Caki2 (cell line): ENCODE measurements at places on chromosomes 1 and 21. TPM values are rescaled to one million over a fixed set of nuclear protein-coding genes. Genes with fewer than 3 reads are reported as not detected.

SERPINC1 gene
- total RNA-seq = 1.3 TPM in 1 of 2 replicates, not detected in the other

- no peak for DNase-seq
Observed at GRCh38 chr1:27394282-27394658, 1.8 kb downstream of the GPR3 start.

GRCh38 chr1:16091296-16091695, 17.8 kb upstream of the FAM131C start:
- no peak for DNase-seq

DNA sequence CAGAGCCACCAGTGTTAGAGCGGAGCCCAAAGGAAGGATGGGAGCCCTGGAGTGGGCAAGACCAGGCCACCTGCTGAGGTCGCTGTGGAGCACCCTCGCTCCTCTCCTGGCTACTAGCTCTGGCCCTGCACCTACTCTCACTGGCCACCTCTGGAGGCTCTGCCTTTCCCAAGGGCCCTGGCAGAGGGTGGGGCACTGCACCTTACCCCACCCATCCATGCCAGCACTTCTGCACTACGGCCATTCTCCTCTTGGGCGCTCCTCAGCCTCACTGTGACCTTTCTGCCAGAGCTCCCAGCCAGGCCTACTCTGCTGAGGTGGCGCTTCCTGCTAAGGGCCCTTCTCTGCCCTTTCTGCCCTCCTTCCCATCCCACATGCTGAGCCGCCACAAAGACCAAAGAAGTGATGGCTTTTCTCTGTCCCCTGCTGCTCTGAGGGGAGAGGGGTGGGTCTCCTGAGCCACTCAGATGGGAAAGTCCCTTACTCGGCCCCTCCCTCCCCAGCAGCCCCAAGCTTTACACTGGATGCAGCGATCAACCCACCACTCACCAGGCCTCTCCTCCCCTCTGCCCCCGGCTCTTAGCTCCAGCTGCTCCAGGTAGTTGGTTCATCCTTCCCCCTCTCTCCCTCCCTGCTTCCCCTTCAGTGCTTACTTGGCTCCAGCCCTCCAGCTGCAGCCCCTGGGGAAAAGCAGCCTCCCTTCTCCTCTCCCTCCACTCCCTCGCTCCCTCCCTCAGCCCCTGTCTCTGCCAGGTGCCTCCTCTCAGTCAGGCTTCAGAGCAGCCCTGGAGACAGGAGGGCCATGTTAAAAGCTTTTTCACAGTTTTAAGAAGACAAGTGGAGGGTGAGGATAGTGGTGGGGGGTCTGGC, 14.8 kb upstream of the TMEM222 start:
- no peak for DNase-seq

- DNase-seq = peak; percentile 73
Observed at GRCh38 chr1:58870298-58870676, 86.4 kb upstream of the JUN start.

S100A12 gene
- total RNA-seq = not detected in 2 replicates

- DNase-seq = no peak
Observed at GRCh38 chr1:208161005-208161404, 83.2 kb downstream of the PLXNA2 start.

DNA sequence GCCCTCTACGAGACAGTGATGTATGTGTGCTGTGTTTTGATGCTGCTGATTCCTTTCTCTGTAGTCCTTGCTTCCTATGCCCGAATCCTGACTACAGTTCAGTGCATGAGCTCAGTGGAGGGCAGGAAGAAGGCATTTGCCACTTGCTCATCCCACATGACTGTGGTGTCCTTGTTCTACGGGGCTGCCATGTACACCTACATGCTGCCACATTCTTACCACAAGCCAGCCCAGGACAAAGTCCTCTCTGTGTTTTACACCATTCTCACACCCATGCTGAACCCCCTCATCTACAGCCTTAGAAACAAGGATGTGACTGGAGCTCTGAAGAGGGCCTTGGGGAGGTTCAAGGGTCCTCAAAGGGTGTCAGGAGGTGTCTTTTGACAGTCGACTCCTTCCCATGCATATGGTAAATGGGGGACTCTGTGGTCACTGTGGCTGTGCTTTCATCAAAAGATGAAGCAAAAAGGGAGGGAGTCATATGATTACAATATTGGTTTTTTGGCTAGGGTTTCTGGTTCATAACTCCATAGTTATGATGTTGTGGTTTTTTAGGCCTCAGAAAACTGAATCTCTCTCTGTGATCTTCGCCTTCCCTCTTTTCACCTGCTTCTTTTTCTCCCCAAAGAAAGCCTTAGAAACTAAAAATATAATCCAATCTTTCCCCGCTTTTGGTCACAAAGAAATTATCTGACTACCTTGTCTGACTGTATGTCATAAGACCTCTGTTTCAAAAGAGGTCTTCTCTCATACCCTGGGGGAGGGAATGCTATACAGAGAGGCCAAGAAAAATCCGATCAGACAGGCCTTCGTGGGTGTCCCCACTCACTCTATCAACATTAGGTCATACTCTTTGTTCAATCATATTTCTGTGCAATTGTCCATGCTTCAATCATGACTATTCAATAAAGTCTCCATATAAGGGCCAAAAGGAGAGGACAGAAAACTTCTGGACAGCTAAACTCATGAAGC, 4.2 kb downstream of the OR2T1 start:
- no peak for DNase-seq

- DNase-seq = no peak
Observed at GRCh38 chr1:181726320-181727012, 243.1 kb downstream of the CACNA1E start.

DNA sequence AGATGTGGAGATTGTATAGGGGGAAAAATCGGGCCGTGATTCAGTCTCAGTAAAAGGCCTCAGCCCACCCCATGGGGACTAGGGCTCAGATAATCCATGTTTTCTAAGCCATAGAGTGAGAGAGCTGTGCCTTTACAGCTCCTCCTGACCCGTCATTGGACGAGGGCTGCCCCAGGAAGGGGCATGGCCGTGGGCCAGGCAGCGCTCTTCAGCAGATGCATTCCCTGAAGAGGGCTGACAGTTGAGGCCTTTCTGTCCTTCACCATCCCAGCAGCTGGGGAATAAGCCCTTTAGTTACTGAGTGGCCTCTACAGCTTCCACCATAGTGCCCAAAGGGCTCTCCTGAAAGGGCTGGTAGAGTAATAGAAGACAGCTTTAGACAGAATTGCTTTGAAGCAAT, 57.2 kb downstream of the ST3GAL3 start:
- DNase-seq = no peak

- DNase-seq = no peak
Observed at GRCh38 chr1:20682571-20683236, 21.5 kb upstream of the DDOST start.

DNA sequence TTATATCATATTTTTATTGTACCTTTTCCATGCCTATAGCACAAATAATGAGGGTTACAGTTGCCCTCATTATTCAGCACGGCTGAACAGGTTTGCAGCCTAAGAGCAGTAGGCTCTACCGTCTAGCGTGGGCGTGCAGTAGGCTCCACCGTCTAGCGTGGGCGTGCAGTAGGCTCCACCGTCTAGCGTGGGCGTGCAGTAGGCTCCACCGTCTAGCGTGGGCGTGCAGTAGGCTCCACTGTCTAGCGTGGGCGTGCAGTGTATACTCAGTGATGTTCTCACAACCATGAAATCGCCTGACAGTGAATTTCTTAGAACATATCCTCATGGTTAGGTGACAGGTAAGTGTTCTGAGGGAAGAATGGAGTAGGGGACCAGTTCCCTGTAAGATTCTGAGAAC, 84.9 kb downstream of the DYRK1A start:
- DNase-seq = no peak

DNA sequence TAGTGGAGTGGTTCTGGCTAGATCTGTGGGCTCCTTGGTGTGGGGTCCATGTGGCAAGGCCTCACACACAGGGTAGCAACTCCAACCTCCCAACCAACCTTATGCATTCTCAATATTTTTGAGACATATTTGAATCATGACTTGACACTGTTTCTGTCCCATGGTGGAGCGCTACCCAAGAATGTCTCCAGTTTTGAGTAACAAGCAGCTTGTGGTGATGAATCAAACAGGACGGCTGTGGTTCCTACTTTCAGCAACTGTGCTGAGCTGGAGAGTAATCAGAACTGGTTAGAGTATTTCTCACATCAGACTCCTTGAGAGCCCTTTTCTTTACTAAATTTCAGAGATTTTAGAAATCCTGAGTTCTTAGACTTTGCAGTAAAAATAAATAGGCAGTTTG, 3.1 kb downstream of the LCE3D start:
- DNase-seq = no peak

- DNase-seq = no peak
Observed at GRCh38 chr1:113981962-113982931, 3.0 kb downstream of the OLFML3 start.

TDRD10 gene
- total RNA-seq = not detected in 2 replicates

CCDC30 gene
- 0.17 and 2.6 TPM in 2 replicates for total RNA-seq

GRCh38 chr21:41877901-41878830, 978 bp downstream of the PRDM15 start:
- DNase-seq = peak; percentile 34

- DNase-seq = no peak
Observed at GRCh38 chr1:162631546-162632191, 595 bp upstream of the DDR2 start.

EDN2 gene
- total RNA-seq = 6.1 and 8.9 TPM in 2 replicates

TMEM269 gene
- 0.10 TPM in 1 of 2 replicates, not detected in the other for total RNA-seq

TSPEAR gene
- not detected in 2 replicates for total RNA-seq

SPOCD1 gene
- 0.93 and 4.4 TPM in 2 replicates for total RNA-seq

CDCP2 gene
- not detected in 2 replicates for total RNA-seq

DNA sequence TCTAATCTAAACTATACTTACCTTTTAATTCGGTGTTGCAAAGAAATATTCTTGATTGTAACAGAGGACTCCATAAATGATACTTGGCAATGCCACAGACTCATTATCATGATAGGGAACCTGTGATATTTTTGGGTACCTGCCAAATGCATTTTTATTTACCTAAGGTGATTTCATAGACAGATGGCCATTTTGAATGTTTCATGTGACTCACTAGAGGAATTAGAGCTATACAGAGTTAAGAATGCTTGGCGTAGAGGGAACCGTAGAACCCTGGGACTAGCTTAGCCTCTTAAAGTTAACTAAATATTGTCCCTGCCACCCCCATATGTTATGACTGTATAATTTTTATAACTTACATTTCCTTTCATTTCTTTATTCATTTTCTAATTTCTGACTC, 136.1 kb downstream of the DISP1 start:
- DNase-seq = peak; percentile 18

IL6R gene
- total RNA-seq = 6.5 and 17.5 TPM in 2 replicates

GRCh38 chr1:238658763-238659162, 727.6 kb upstream of the CHRM3 start:
- DNase-seq = peak; percentile 55

- DNase-seq = peak; percentile 22
Observed at GRCh38 chr1:226424221-226425003, 16.5 kb upstream of the PARP1 start.

- DNase-seq = no peak
Observed at GRCh38 chr1:51559064-51559500, 40.0 kb upstream of the EPS15 start.

DNA sequence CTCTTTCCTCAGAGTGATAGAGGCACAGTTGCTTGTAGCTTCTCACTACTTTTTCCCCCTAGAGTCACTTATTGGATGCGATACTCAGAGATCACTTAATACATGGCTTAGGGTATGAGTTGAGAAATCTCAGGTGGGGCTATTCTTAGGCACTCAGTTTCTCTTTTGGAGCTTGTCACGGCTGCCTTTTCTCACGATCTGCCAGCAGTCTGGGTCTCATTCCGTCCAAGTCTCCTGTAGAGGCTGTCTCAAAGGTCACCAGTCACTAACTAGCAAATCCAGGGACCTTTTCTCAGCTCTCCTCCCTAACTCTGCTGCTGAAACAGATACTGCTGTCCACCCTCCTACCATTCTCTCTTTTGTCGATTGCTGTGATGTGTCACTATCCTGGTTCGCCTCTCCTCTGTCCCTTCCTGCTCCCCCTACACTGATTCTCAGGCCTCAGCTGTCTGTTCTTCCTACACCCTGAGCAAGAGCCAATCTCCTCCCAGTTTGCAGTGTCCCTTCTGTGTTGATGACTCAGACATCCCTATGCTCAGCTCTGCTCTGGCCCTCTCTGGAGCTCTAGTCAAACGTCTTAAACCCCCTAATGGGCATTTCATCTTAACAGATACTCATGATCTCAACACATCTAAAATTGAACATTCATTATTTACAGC, 12.4 kb downstream of the ATP1A2 start:
- peak; percentile 36 for DNase-seq

GRCh38 chr21:42291003-42291750, 24.0 kb downstream of the TFF3 start:
- no peak for DNase-seq

GRCh38 chr1:53535846-53536245, 76.6 kb downstream of the DMRTB1 start:
- DNase-seq = no peak

- DNase-seq = peak; percentile 11
Observed at GRCh38 chr1:30977105-30977504, 68.5 kb upstream of the SDC3 start.

DNA sequence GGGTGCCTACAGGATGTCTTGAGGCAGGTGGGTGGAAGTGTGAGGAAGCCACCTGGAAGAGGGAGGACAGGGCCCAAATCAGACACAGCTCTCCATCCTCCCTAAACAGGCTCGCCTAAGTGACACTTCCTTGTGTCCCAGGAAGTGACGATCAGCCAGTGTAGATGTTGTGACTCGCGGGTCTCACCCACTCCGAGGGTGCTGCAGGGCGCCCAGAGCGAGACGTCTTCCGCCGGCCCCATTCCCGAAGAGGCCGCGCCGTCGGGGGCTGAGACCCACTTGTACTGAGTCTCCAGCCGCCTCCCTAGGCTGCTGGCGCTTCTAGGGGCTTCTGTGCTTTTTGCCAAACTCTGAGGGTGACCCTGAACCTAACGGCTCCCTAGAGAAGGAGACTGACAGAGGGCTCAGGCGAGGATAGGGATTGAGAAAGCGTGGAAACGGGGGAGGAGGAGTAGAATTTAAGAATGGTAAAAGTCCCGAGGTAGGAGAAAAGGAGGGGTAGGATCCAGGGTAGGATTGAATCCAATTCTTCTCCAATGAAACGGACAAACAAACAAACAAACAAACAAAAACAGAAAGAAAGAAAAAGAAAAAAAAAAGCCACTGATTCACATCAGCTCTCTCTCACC, 543 bp upstream of the MARK1 start:
- no peak for DNase-seq

GRCh38 chr1:72007312-72007711, 275.0 kb downstream of the NEGR1 start:
- no peak for DNase-seq

GRCh38 chr1:26978901-26979300, 14.6 kb upstream of the TRNP1 start:
- no peak for DNase-seq

- DNase-seq = no peak
Observed at GRCh38 chr1:64499966-64500365, 30.0 kb downstream of the CACHD1 start.
